ENCODE measurements at places on chromosomes 16 and 17.

GRCh38 chr17:66604376-66604775 lies 230.5 kb upstream of the CACNG5 start:
- peak; percentile 45 for DNase-seq

GRCh38 chr17:4900231-4901107 lies 1.1 kb downstream of the C17orf107 start:
- no peak for DNase-seq

DNA sequence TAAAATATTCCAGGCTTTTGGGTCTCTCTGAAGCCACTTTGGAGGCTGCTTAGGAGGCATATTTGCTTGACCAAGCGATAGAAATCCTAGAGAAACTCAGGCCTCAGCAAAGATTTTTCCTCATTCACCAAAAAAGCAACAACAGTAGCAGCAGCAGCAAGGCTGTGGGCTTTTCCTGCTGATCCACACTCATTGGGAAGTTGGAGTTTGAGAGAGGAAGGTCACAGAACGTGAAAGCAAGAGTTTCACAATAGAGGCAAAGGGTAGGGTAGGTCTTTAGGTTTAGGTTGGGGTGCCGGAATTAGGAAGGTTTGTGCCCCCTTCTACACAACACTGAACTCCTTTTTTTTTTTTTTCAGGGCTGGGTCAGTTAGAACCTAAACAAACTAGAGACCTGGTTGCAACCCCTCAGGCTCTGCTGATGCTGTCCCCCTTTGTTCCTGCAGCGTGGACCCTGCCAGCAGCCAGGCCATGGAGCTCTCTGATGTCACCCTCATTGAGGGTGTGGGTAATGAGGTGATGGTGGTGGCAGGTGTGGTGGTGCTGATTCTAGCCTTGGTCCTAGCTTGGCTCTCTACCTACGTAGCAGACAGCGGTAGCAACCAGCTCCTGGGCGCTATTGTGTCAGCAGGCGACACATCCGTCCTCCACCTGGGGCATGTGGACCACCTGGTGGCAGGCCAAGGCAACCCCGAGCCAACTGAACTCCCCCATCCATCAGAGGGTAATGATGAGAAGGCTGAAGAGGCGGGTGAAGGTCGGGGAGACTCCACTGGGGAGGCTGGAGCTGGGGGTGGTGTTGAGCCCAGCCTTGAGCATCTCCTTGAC lies 2.0 kb downstream of the TMUB2 start:
- no peak for DNase-seq

DNA sequence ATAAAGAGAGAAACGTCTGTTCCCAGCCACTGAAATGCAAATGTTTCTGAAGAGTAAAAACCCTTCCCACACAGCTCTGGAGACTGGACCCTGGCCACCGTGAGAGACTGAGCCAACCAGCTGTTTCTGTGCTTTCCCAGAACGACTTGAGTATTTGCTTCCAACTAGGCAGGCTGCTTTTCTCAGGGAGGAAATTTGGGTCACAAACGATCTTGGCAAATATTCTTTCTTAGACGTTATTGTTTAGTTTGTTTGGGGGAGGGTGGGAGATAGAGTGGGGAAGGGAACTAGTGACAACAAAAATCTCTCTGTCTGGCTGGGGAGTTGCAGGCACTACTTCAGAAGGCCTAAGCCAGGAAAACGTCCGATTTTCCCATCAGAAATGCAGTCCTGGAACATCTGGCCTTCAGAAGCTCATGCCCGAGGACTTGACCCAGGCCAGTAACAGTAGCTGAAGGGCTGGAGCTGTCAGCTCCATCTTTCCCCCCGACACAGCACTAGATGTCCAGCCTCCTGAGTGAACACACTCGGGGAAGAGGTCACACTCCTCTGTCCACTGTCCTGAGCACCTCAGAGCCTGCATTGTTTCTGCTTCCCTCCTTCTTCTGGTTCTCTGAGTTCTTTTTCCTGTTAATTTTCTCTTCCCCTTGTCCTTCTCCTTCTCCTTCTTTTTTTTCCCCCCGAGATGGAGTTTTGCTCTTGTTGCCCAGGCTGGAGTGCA lies 4.0 kb downstream of the CCDC92B start:
- no peak for DNase-seq

- no peak for DNase-seq
Observed at GRCh38 chr16:25823891-25824290, 132.1 kb downstream of the HS3ST4 start.

DNA sequence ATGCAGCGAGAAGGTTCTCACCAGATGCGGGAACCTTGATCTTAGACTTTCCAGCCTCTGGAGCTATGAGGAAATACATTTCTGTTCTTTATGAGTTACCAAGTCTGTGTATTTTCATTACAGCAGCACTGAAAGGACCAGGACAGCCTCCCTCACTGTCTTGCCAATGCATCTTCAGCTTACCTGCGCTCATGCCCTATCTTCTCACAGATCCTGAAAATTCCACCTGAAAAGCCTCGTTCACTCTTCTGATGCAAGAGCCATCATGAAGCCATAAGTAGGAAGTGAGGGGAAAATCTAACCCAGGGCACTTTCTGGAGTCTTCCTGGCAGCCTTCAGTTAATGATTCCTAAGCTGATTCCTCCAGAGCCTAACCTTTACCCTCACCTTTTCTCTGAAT lies 194.0 kb downstream of the SALL1 start:
- DNase-seq, result no peak

DNA sequence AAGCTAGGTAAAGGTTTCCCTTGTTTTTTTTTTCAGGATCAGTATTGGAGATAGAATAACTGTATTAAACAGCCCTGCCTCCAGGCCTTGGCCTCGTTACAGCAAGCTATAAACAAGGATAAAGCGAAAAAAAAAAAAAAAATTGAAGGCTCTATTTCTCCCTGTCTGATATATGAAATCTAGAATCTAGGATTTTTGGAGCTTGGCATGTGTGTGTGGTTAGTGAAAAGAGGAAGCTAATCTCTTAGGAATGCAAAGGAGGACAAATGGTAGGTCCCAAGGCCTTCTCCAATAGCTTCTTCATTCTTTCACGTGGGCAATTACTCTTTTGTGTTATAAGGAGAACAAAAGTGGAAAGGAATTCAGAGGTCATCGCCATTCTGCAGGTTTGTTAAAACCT lies 470.3 kb downstream of the TMEM114 start:
- DNase-seq, result no peak
